Natural killer cell treated with Interleukin-12 subunit alpha and Interleukin-12 subunit beta and Interleukin-15 and Interleukin-18, amount 100 ng/mL, for 72 hours (primary cell): ENCODE measurements at places on chromosomes 4 and X. TPM values are rescaled to one million over a fixed set of nuclear protein-coding genes. Genes with fewer than 3 reads are reported as not detected.

The PQBP1 gene
- 75.3 TPM for total RNA-seq

The LARP1B gene
- total RNA-seq: 30.9 TPM

The DUSP9 gene
- total RNA-seq: not detected

The PABPC1L2A gene
- total RNA-seq: not detected

The SUPT20HL2 gene
- not detected for total RNA-seq

The FAM114A1 gene
- total RNA-seq: 1.9 TPM

The VCX gene
- not detected for total RNA-seq

The LSM6 gene
- total RNA-seq: 34.8 TPM

The AR gene
- not detected for total RNA-seq

The ARSD gene
- 17.0 TPM for total RNA-seq

The STPG2 gene
- total RNA-seq: not detected

The KCNE5 gene
- 0.83 TPM for total RNA-seq

The DDX53 gene
- total RNA-seq: not detected

The IDH3G gene
- total RNA-seq: 62.5 TPM

The EPGN gene
- total RNA-seq: 2.6 TPM

The PUDP gene
- 26.4 TPM for total RNA-seq

The AIMP1 gene
- 54.4 TPM for total RNA-seq

The NEUROG2 gene
- total RNA-seq: not detected

The SSX1 gene
- total RNA-seq: not detected

The PCDH18 gene
- not detected for total RNA-seq

The GYPB gene
- not detected for total RNA-seq
